ENCODE measurements at places on chromosomes 16 and 17.

DNA sequence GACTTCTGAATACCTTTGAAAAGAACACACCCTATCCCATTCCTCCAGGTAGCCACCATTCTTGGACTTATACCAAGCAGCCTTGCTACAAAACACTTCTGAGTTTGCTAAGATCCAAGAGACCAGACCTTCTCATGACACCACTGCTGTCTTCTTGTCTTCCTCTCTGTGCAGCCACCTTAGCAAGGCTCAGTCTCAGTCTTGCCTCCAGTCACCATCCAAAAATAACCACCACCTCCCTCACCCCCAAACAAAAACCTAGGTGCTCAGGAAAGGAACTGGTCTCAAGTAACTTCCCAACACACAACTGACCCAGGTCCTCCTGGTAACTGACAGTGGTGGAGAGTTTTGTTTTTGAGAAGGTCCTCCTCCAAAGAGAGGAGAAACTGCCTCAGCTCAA is 90.9 kb upstream of the CORO6 start:
- no peak for DNase-seq

DNA sequence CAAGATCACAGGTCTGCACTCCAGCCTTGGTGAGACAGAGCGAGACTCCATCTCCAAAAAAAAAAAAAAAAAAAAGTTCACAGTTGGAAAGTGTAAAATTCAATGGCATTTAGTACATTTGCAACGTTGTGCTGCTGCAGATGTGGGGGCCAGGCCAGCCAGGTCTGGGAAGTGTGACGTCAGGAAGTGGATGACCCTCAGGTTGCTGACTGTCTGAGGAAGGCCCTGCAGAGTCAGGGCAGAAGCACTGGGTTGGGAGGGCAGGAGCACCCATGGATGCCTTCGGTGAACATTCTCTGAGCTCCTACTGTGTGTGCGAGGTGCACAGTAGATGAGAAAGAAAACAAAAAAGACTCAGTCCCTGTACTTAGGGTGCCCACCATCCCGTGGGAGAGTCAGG is 12.1 kb upstream of the WFDC1 start:
- DNase-seq: no peak

DNA sequence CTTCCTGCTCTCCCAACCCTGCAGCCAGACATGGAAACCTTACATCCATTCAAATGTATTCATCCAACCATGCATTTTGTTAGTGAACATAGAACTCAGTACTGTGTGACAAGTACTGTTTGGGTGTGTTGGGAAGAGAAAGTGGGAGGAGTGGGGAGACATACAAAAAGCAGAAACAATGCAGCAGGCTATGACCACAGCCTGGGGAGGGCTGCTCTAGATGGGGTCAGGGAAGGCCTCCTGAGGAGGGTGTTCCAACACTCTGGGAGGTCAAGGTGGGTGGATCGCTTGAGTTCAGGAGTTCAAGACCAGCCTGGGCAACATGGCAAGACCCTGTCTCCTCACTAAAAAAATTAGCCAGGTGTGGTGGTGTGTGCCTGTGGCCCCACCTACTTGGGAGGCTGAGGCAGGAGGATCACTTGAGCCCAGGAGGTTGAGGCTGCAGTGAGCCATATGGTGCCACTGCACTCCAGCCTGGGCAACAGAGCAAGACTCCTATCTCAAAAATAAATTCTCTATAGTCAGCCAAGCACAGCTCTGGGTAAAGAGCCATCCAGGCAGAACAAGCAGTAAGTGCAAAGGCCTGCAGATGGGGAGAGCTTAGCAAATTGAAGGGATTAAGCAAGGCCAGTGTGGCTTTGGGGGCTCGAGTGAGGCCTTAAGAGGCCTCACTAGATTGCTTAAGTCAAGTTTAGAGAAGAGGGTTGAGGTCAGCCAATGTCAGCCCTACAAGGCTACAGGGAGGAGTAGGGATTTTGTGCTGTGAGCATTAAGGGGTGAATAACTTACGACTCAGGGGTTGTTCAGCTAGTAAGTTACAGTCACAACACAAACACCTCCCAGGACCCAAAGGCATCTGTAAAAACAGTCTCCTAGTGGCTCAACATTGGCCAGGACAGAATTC is 5.5 kb downstream of the SLC13A2 start:
- DNase-seq: no peak

- no peak for DNase-seq
These were observed 51.6 kb downstream of the TEX14 start for GRCh38 chr17:58640202-58640601.

Measured in HFF-Myc (cell line).